Kidney (tissue), 22 donors: ENCODE measurements at places on chromosomes 2 and 18.

DNA sequence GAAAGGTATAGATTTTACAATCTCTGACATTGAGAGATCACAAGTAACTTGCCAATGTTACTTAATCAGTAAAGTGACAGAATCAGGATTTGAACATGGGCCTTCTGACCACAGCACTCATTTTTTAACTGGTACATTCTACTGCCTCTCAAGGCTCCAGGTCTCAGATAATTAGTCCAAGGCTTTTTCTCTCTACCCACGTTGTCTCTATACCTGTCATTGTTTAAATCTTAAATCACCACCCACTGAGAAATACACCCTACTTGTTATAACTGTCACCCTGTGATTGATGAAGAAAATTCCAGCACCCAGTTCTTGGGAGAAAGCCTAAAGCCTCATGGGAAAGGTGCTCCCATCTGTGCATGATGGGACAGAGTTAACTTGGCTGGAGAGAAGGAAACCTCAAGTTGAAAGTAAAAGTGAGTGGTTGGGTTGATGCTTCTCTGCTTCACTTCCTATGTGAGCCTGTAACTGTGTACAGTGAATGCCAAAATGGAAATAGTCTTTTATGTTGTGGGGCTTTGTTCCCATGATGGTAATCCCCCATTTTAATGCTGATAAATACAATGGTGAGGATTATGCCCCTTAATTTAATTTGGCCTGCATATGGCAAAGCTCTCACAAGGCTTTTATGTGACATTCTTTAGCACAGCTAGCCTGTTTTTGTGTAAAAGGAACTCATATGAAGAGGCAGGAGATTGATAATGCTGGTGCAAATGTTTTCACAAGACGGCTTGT, 190.1 kb upstream of the SP5 start:
- no peak overlapping the region for H3K4me3 ChIP-seq
- no peaks in the 10 kb centered on the region for H3K4me1 ChIP-seq
- no peaks in the 10 kb centered on the region for H3K27me3 ChIP-seq

DNA sequence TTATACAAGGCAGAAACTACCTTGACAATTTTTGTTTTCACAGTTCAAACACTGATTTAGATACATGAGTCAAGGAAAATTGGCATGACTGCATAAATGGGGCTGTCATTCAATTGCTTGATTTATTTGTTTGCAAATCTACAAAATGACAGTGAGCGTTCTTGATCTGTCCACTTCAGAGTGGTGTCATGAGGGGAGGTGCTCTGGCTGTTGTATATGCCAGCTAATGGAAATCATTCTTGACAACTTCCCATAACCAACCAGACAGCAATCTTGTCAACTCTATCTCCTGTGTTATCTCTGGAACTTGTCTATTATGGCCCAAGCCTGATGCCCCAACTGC, 120.6 kb upstream of the UGP2 start:
- no peaks in the 10 kb centered on the region for H3K36me3 ChIP-seq
- DNase-seq = no peak
- no peaks in the 10 kb centered on the region for H3K27me3 ChIP-seq
- H3K4me3 ChIP-seq = no peak overlapping the region
- H3K27ac ChIP-seq = no peak overlapping the region

DNA sequence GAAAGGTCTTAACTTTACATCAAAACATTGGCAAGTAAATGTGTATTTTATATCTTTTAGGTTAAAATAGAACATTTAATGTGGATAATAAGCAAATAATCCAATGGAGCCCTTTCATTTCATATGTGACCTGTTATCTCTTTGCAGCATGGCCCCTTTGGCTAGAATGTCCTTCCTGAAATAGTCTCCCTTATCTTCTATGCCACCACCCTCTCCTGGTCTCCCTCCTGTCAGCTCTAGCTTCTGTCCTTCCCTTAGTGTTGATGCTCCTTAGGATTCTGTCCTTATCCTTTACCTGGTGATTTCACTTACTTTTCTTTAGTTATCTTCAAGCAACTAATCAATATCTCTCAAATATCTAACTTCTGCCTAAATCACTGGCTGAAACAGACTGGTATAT, 87.1 kb upstream of the TFCP2L1 start:
- no peak for DNase-seq
- no peak overlapping the region for H3K4me3 ChIP-seq
- H3K27ac ChIP-seq = no peak overlapping the region

DNA sequence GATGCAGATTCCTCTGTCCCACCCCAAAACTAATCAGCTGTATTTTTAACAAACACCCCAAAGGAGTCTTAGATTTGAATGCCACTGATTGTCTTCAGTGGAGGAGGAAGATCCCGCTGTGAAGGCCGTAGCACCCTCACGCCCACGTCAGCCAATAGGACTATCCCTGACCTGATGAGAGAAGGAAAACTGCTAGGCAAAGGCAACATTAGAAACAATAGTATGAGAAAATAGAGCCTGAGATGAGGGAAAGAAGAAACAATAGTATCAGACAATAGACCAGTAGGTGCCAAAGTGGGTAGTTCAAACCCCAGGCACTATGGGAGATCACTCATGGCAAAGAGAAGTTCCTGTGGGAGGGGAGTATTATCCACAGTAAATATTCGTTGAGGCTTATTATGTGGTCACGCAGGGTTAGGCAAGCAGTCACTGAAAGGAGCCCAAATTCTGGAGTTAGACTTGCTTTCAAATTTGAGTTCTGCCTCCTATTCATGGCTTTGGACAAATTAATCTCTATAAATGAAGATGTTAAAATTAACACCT, 2.8 kb downstream of the PCBP1 start:
- peaks cover 7% of the 10 kb centered on the region for H3K36me3 ChIP-seq
- peak overlapping the region; percentile 98 for H3K4me3 ChIP-seq
- H3K27me3 ChIP-seq = no peaks in the 10 kb centered on the region
- DNase-seq = no peak
- peaks cover 17% of the 10 kb centered on the region for H3K4me1 ChIP-seq

DNA sequence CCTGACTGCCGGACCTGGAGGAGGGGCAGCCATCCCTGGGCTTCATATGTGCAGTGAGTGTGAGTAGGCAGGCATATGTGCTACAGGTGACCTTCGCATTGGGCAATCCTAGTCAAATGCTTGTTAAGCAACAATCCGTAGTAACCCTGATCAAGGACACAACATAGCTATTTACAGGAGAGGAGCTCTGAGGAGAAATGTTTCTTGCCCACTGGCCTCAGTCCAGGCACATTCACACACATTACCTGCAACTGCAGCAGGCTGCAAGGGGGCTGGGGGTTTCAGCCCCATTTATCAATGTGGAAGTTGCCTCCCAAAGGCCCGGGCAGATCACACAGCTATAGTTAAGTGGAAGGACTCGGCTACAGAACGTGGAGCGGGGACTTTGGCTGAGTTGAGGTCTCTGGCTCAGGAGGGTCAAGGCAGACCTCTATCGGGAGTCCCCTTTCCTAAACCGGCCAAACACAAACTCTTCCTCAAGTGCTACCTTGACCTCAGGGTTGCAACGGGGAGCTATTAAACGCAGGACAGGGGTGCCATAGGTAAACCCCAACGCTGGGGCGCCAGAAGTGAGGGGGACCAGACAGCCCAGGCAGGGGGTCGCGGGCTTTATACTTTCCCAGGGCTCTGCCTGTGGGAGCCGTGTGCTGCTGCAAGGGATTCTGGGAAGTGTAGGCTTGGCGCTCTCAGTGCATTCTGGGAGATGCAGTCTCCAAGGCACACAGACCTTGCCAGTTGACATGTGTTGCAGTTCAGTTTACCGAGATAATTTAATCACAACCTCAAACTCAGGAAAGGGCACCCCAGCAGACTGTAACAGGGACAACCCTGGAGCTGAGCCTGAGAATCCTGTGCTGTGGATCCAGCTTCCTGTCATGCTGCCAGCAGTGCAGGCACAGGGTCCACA, 9.4 kb downstream of the KHK start:
- H3K4me1 ChIP-seq = peaks cover 12% of the 10 kb centered on the region
- no peaks in the 10 kb centered on the region for H3K27me3 ChIP-seq
- H3K27ac ChIP-seq = peak overlapping the region; percentile 58
- peaks cover 11% of the 10 kb centered on the region for H3K36me3 ChIP-seq
- peak; percentile 77 for DNase-seq
- H3K4me3 ChIP-seq = peak overlapping the region; percentile 50

DNA sequence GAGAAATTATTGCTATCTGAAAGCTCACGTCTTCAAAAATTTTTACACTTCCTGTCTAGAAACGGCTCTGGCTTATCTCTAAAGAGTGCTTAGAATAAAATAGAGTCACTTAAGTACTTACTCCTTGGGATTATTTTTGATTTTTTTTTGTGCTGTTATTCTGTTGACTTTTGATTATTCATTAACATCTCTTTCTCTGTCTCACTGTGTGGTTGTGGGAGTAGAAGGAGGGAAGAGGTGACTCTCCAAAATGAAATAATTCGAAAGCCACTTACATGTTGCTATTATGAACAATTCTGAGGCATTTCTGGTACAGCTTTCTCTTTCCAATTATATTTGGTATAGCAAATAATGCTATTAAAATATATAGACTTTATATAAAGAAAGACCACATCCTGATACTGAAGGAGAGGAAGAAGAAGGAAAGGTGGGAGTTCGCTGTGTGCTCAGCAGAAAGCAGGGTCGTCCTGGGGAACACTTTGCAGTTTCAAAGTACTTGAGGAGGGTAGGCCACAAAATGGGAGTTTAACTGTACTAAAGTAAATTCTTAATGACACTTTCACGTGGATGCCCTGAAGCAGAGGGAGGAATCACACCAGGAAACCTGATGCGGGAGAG, 9.6 kb upstream of the MMADHC start:
- no peak overlapping the region for H3K27ac ChIP-seq
- DNase-seq = no peak
- no peak overlapping the region for H3K4me3 ChIP-seq
- no peaks in the 10 kb centered on the region for H3K36me3 ChIP-seq

DNA sequence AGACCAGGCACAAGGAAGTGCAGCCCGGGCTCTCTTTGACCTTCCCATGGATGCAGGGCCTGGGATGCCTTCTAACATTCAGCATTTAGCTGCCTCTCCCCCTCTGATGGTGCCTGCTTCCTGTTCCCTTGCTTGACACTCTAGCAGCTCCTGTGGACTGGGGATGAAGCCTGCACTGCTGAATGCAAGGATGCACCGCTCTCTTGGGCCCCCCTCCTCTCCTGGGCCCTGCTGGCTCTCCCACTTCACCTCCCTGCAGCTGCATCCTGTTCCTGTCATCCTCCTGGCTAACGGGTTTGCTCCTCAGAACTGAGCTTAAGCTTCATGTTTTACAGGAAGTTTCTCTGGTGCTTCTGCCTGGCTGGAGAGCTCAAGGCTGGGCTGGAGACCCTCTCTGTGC, 254.1 kb downstream of the TSN start:
- no peaks in the 10 kb centered on the region for H3K27me3 ChIP-seq
- DNase-seq = no peak
- no peaks in the 10 kb centered on the region for H3K36me3 ChIP-seq
- H3K4me3 ChIP-seq = no peak overlapping the region
- no peak overlapping the region for H3K27ac ChIP-seq

- no peaks in the 10 kb centered on the region for H3K4me1 ChIP-seq
- H3K27me3 ChIP-seq = no peaks in the 10 kb centered on the region
- H3K27ac ChIP-seq = no peak overlapping the region
- DNase-seq = no peak
- H3K4me3 ChIP-seq = no peak overlapping the region
Observed at GRCh38 chr2:48933828-48934497, 178.4 kb upstream of the LHCGR start.

GRCh38 chr18:30676053-30676480, 366.5 kb downstream of the DSC3 start:
- no peaks in the 10 kb centered on the region for H3K27me3 ChIP-seq
- no peaks in the 10 kb centered on the region for H3K36me3 ChIP-seq
- H3K4me3 ChIP-seq = no peak overlapping the region
- DNase-seq = no peak
- H3K4me1 ChIP-seq = no peaks in the 10 kb centered on the region

GRCh38 chr2:67904566-67904965, 158.2 kb downstream of the C1D start:
- H3K27me3 ChIP-seq = no peaks in the 10 kb centered on the region
- DNase-seq = no peak
- no peaks in the 10 kb centered on the region for H3K4me1 ChIP-seq
- no peak overlapping the region for H3K4me3 ChIP-seq
- H3K27ac ChIP-seq = no peak overlapping the region
- H3K36me3 ChIP-seq = no peaks in the 10 kb centered on the region

- H3K36me3 ChIP-seq = no peaks in the 10 kb centered on the region
- no peak for DNase-seq
- no peak overlapping the region for H3K27ac ChIP-seq
- H3K4me1 ChIP-seq = no peaks in the 10 kb centered on the region
Observed at GRCh38 chr2:2771721-2772411, 440.8 kb upstream of the MYT1L start.

DNA sequence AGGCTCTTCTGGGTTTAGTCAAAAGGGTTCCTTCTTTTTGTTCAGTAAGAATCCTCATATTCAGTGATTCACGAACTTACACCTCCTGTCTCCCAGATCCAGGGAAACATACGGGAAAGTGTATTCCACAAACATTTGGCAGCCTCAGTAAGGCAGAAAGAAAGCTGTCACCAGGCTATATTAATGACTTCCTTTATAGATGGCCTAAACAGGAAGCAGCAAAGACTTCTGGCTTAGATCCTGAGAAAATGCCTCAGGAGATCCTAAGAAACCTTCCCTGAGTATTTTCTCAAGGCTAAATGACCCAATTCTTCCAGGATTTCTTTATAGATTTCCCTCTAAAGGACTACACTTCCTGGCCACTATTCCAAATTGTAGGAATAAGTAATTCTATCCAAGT, 1995.5 kb upstream of the CELF4 start:
- H3K4me3 ChIP-seq = no peak overlapping the region
- H3K4me1 ChIP-seq = no peaks in the 10 kb centered on the region
- no peak overlapping the region for H3K27ac ChIP-seq
- H3K27me3 ChIP-seq = no peaks in the 10 kb centered on the region

- no peak overlapping the region for H3K27ac ChIP-seq
- no peaks in the 10 kb centered on the region for H3K36me3 ChIP-seq
- no peaks in the 10 kb centered on the region for H3K4me1 ChIP-seq
- no peaks in the 10 kb centered on the region for H3K27me3 ChIP-seq
Observed at GRCh38 chr2:88711289-88711688, 19.8 kb downstream of the RPIA start.

DNA sequence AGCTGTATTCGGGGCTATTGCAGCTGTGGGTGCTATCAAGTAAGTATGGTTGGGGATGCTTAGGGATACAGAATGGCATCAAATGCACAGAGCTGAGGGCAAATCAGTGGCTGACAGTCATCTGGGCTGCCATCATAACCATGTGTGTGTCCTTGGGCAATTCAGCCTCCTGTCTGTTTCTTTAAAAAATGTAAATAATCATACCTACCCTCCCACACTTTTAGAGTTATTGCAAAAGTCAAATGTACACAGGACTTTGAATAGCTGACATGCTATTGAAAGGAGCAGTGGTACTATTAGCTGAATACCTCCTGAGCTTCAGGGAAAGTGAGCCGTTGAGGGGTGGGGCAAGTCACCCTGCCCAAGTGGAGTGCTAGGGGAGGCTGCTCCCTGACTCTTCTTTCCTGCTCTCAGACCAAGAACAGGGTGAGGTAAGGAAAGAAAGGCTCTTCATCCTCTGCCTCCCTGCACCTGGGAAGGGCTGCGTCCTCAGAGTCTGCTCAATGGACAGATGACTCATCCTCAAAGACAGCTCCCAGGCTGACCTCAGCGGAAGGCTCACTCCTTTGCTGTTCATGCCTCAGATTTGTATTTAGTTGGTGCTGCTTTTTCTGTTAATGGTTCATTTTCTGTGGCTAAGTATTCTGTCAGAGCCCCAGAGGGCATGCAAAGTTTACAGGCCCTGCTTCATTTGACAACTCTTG, 54.9 kb upstream of the BZW1 start:
- no peak overlapping the region for H3K27ac ChIP-seq
- H3K4me1 ChIP-seq = no peaks in the 10 kb centered on the region
- H3K27me3 ChIP-seq = no peaks in the 10 kb centered on the region
- H3K36me3 ChIP-seq = no peaks in the 10 kb centered on the region
- no peak for DNase-seq
